ENCODE measurements at places on chromosomes 5 and 9.

DNA sequence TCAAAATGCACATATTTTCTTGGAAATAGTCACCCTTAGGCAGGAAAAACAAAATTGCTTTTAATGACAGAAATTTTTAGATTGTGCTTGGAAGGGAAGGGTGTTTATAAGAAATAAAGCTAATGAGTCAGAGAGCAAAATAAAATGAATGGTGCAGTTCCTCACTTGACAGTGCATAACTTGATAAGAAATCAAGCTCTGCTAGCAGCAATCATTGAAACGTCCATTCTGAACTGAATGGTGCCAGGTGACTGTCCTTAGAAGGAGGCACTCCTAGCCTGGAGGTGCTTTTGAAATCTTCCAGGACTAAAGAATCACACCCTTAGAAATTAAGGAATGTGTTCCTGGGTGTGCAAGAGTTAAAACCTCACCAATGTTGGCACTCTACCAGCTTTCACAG, 202.5 kb downstream of the EFNA5 start:
- no peak for DNase-seq

GRCh38 chr9:121318631-121319382, 50.8 kb downstream of the GSN start:
- no peak for DNase-seq

DNA sequence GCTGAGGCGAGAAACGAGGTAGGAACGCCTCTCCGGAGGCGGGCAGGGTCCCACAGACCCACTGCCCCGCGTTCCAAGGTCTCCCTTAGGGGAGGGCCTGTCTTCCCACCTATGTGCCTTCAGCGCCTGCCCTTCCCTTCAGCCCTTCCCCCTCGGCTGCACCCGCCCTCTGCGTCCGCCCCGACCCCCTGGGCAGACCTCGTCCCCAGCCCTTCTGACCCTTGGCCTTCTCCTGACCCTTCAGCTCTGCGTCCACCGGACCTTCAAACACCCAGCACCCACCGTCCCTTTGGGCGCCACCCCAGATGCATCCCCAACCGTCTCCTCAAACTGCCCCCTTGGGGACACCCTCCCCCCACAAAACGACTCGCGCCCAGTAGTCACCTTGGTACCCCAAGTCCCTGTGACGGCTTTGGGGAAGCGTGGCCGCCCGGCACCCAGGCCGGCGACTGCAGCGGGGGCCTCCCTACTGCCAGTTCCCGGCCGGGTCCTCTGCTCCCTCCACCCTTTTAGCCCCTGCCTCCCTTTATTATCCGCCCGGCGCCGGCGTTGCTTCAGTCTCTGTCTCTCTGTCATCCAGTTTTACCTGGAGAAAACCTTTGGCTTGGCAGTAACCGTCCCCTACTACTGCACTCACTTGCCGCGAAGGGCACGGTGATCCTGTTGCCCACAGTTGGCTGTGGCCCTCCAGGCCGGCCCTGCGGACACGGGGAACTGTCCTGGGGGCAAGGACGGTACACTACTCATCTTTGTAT, 421 bp downstream of the RUSC2 start:
- peak; percentile 31 for DNase-seq

DNA sequence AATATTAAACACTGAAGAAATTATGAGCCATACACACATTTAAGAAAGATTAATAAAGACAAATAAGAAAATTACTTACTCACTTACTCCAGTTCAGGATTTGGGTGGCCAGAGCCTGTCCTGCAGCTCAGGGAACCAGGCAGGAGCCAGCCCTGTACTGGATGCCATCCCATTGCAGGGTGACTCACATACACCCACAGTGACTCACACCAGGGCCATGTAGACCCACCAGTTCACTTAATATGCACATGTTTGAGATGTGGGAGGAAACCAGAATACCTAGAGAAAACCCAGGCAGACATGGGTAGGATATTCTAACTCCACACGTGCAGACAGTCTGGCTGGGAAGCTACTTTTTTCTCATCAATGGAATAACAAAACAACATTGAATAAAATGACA, 49.6 kb upstream of the ADRB2 start:
- DNase-seq: peak; percentile 39

DNA sequence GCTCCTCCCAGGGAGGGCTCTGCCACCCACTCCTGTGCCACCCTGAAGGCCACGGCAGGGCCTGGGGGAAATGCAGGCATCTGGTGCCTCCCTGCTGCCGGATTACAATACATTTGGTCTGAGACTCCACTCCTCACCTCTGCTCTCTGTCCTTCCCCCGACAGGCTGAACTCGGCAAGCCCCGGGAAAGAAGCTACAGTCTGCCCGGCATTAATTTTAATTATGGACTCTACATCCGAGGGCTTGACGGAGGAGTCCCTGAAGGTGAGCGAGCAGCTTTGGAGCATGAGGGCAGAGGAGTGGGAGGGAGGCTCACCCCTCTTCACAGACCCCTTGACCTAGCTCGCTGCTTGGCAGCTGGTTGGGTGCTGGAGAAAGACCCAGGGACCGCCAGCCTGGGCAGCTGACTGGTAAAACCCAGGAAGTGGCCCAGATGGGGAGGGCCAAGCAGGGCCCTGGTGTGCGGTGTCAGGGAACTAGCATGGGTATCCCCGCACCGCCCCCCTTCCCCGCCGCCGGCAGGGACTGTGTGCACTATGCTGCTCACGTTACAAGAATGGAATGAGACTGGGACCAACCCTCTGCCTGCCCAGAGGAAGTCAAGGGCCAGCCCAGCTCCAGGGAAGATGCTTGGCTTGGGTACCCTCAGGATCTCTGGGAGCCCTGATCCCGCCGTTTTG, 83.7 kb upstream of the BARHL1 start:
- DNase-seq: no peak

DNA sequence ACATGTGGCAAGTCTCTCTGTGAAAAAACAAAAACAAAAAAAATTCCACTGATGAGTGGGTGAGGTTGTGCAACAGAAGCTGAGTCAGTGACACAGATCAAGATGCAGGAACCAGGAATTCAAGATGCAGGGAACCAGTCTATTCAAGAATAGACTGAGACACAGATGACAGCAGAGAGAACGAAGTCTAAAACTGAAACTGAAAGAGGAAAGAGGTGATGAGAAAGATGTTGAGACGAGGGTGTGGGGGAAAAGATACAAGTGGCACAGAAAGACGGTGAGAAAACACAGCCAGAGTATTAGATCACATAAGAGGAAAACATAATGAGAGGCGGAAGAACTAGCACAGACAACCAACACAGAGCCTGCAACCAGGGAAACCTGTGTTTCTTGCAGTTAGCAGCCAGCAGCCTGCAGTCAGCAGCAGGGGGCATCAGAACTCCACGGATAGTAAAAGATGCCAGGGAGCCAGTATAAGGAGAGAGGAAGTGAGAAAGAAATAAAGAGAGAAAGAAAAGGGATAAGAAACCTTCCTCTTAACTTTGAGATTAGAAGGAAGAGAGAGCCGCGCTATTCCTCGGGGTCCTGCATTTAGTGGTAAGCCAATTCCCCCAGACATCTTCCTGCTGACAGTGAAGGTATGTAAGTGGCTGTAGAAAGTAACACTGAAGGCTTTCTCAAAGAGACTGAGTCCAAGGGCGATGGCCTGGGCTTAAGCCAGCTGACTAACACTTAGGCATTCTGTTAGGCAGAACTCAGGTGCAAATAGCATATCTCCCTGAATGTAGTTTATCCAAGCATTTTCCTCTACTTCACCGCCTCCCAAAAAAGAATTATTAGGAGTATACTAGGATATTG, 79.0 kb downstream of the TLR4 start:
- DNase-seq: peak; percentile 58

- no peak for DNase-seq
Measured at GRCh38 chr9:36940881-36941280, 93.2 kb downstream of the PAX5 start.

DNA sequence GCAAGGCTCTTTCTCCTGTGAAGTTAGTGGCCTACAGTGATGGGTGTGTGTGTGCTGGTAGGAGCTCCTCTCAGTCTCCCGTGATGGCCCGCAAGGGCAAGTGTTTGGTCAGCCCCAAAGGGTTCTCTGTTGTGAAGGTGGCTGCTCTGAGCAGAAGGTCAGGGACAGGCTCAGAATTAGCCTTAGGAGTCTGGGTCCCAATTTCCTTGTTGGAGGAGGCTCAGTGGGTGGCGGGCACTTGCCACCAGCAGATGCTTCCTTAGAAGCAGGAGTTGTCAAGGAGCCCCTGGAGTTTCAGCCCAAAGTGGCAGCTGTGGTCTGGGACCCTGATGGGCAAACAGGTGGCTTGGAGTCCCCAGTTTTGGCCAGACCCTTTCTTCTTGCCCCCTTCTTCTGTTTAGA, 154.4 kb downstream of the MACROH2A1 start:
- DNase-seq: no peak

GRCh38 chr9:129560881-129561306, 60.0 kb downstream of the C9orf50 start:
- no peak for DNase-seq

DNA sequence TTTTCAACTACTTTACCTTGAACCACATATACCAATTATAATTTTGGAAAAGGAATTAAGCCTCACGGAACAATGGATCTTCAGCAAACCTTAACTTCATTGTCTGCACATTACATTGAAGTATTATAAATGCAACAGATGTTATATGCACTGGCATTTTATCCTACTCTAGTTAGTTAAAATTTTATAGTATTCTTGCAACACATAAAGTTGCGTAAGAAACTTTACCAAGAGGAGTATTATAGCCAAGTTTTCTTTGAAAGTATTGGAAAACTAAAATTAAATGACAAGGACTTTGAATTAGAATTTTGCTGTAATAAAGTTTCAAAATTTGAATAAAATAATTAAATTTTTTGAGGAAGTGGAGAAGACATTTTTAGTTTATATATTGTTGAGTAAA, 63.4 kb upstream of the SREK1 start:
- no peak for DNase-seq

DNA sequence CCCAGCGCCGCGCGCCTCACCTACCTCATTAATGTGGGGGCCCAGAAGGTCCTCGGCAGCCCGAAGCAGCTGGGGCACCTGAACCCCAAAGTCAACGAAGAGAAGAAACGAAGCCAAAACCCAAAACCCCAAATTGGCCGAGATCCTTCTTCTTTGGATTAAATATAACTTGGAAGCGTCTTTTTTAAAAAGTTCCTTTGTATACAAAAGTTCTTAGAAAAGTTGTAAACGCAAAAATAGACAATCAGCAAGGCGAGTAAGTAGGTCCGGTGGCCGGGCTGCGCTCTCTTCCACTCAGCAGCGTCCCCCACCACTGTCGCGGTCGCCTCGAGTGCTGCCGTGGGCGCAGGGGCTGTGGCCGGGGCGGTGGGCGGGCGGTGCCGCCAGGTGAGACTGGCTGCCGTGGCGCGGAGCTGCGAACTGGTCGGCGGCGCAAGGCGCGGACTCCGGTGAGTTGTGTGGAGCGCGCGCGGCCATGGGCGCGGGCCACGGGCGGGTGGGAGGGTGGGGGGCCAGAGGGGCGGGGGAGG, 360 bp downstream of the KLF4 start:
- DNase-seq: no peak

GRCh38 chr5:5271786-5272321, 131.7 kb downstream of the ADAMTS16 start:
- DNase-seq: no peak

DNA sequence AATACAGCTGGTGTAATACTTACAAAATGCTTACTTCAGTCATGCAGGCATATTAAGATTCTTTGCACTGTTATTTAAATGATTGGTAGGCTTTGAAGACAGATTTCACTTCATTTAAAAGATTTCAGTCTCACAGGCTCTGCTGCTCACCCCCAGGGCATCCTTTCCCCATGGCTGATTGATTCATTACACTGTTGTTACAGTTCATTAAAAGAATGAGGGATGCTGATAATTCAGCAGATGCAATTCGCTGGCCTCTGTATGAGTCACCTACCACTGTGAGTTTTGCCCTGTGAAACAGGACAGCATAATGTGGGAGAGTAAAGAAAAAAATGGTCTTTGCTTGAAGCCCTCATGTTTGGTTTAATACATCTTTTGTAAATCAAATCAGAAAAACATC, 246.9 kb downstream of the CYLC2 start:
- DNase-seq: no peak

DNA sequence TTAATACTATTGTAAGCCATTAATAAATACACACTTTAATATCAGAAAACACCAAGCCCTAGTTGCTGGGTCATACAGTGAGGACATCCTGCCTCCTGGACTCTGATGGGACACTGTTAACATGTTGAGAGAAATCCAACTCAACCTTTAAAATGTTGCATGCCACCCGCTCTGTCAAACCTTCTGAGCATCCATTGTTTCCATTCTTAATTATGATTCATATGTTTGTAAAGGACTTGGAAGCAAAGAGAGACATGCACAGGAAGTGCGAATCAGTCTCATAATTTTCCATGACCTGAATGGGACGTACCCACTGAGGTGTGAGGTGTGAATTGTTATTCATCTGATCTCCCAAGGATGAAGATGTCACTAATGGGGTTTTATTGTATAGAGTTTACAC, 186.4 kb downstream of the CAAP1 start:
- no peak for DNase-seq

DNA sequence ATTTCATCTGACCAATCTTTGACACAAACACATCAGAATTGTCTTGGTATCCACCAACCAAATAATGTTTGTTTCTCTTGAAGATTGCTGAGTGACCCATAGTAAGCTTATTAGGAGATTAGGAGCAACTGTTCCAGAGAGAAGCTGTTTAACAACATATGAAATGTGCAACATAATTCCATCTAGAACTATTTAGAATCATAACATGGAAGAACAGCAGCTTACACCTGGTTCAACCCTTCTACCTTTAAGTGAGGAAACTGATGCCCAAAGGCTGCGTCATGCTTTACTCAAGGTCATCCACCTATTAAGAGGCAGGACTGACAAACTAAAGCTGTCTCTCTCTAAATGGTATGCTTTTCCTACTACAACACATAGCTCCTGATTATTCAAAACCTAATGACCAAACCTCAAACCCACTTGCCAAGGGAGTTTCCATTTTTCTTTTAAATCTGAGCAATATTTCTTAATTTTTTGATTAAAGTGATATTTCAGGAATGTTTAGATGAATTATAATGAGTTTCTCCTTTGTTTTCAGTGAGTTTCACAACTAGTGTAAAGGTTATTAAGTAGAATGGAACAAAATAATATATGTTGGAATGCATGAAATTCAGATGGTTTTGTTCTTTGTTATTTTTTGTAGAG, 545.9 kb downstream of the RAB3C start:
- no peak for DNase-seq

GRCh38 chr5:54165687-54166086, 144.7 kb downstream of the ARL15 start:
- no peak for DNase-seq

DNA sequence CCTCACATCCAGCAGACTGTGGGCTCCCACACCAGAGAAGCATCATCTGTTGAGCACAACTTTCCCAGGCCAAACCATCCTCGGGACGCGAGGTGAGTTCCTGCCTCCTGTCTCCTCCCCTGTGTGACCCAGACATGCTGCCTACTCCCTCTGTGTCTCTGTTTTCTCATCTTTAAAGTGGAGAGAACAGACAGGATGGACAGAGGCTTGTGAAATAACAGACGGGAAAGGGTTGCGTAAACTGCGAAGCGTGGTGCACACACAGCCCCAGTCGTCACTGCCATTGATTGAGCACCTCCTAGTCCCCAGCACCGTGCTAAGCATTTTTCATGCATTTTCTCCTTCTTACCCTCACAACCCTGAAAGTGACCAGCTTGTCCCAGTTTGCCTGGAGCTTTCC, 52.1 kb upstream of the LMX1B start:
- no peak for DNase-seq
